WTC11 (cell line): ENCODE measurements at places on chromosomes 13 and 19. TPM values are rescaled to one million over a fixed set of nuclear protein-coding genes. Genes with fewer than 3 reads are reported as not detected.

- H3K27ac ChIP-seq: no peak overlapping the region
- H3K4me3 ChIP-seq: no peak overlapping the region
- no peaks in the 10 kb centered on the region for H3K27me3 ChIP-seq
- H3K4me1 ChIP-seq: no peaks in the 10 kb centered on the region
- H3K36me3 ChIP-seq: peaks cover 35% of the 10 kb centered on the region
These were observed 11.8 kb upstream of the LILRA2 start for GRCh38 chr19:54561840-54562239.

DNA sequence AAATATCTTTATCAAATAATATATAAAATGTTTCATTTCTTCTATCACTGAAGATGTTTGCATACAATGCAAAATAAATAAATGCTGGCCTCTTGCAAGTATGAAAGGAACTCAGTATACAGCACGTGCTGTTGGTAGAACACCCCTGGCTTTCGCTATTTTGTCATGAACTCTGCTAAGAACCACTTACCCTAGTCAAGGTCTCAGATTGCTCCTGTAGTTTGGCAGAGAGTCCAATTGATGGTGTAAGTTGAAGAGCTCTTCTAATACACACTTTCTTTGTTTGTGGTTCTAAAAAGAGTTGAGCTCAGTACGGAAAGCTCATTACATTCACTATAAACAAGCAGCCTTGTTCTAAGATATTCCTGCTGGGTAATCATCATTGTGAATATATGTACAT is 1258.9 kb downstream of the EFNB2 start:
- no peak overlapping the region for H3K27ac ChIP-seq
- H3K36me3 ChIP-seq: no peaks in the 10 kb centered on the region
- H3K27me3 ChIP-seq: no peaks in the 10 kb centered on the region
- no peak overlapping the region for H3K4me3 ChIP-seq
- no peak for DNase-seq
- peaks cover 37% of the 10 kb centered on the region for H3K4me1 ChIP-seq

- peaks cover 3% of the 10 kb centered on the region for H3K4me1 ChIP-seq
- no peak for DNase-seq
- H3K27me3 ChIP-seq: no peaks in the 10 kb centered on the region
- H3K27ac ChIP-seq: no peak overlapping the region
- peaks cover 6% of the 10 kb centered on the region for H3K36me3 ChIP-seq
These were observed 41.6 kb downstream of the NDFIP2 start for GRCh38 chr13:79522583-79522982.

GRCh38 chr13:60288569-60288968 is 108.5 kb upstream of the TDRD3 start:
- H3K4me3 ChIP-seq: no peak overlapping the region
- H3K4me1 ChIP-seq: peaks cover 16% of the 10 kb centered on the region
- DNase-seq: no peak

The SCGB2B2 gene
- 0.20 to 0.71 TPM (median 0.64 TPM) in 3 replicates for total RNA-seq
